ENCODE measurements at places on chromosomes 1 and 21.

- DNase-seq = no peak
Measured at GRCh38 chr1:158005224-158005623, 11.8 kb downstream of the KIRREL1 start.

- no peak for DNase-seq
Measured at GRCh38 chr1:17564458-17565393, 25.2 kb downstream of the ARHGEF10L start.

DNA sequence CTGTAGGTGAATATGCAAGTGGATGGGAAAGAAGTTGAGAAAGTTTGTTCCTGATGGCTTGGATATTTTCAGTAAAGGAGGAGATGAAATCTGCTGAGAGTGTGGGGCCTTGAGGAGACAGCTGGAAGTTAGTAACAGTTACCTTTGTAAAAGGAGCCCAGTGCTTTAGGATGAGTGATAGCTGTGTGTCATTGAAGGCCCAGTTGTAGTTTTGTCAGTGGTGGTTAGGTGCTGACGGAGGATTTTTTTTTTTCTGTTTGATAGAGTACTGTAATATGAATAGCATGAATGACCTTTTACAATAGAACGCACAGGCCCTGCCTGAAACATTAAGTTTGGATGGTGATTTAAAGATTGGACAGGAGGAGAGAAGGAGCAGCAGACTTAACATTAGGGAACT is 33.3 kb downstream of the LRRC8D start:
- no peak for DNase-seq

- DNase-seq = no peak
Measured at GRCh38 chr1:22763487-22764200, 53.0 kb downstream of the EPHB2 start.

- DNase-seq = no peak
Measured at GRCh38 chr1:153190373-153190772, 12.9 kb upstream of the LELP1 start.

DNA sequence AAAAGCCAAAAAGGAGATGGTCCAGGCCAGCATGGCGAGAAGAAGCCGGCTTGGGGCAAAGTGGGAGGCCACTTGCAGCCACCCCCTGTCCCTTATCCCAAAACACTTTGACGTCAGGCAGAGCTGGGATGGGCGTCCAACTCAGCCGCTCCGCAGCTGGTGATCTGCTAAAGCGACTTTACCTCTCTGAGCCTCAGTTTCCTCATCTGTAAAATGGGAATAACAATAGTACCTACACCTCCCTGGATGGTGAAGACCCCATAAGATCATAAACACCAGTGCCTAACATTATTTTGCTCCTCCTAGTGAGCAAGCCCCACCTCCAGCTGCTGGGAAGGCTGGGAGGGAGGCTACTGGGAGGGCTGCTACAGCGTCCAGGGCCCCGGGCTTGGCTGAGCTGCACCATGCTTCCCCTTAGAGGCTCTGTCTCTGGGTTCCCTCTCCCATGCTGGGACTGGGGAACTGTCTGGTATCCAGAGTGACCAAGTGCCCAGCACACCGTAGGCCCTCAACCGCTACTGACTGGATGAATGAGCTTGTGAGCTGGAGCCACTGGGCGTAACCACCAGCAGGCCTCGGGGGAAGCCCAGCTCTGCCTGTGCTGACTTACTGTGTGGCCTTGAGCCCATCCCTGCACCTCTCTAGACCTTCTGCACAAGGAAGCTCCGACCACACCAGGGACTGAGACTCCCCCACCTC is 18.3 kb downstream of the IFFO2 start:
- no peak for DNase-seq

DNA sequence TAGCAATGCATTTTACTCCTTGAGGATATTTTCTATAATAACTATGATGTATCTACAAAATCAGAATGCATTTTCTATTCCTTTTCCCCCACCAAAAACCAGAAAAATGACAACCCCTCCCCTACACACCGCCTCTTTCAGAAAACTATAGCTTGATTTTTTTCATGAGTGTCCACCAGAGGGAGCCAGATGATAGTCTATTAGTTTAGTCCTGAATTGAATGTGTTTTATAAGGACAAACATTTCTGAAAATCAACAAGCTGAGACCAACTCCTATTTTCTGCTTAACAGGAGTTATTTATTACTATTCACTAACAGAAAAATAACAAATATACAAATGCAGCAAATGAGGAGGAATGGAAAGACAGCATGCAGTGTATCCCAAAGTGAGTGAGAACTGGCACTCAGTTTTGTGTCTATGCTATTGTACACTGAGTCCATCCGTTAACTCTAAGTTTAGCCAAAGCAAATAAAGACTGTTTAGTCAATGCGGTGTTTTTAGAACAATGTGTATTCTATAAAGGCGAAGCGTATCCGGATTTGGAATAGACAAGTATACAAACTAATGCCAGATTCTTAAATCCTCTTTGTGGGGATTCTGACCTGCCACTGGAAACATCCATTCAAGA is 182.6 kb downstream of the VAV3 start:
- peak; percentile 45 for DNase-seq

DNA sequence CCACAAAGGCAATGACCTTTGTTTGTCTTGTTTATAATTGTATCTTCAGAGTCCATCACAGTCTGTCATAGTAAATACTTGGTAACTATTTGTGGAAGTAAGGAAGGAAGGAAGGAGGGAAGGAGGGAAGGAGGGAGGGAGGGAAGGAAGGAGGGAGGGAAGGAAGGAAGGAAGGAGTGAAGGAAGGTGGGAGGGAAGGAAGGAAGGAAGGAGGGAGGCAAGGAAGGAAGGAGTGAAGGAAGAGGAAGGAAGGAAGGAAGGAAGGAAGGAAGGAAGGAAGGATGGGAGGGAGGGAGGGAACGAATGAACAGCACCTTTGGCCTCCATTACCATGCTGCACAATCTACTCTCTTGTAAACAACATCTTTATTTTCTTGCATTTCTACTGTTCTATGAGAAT is 559.5 kb upstream of the PKN2 start:
- no peak for DNase-seq

DNA sequence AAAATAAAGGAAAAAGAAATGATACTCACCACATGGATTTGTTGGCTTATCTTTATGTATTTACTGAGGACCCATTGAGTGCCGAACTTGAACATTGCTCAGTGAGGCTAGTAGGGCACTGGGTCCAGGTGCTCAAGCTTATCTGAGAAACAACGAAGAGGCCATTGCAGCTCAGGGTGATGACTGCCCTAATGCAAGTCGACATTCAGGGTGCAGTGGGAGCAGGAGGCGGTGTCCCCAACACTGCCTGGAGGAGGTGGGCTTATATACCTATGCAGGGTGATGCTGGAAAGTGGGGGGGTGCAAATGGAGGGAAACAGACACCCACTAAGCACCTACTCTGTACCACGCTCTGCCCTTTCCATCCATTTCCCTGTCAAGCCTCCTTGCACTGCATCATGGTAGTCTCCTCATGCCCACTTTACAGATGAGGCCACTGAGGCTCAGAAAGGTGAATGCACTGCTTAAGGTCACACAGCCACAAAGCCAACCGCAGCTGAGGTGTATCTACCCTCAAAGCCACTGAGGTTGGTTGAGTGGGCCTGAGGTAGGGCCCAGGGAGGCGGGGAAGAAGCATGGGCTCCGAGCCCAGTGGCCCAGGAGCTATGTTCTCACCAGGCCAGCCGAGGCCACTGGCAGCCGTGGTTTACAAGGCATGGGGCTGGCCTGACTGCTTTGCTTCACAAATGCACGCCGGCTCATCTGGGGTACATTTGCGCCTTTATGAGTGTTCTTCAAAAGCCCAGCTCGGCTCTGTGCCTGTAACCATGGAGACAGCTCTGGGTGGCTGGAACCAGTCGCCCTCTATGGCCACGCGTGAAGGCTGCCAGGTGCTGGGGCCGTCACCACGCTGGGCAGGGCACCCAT is 103.8 kb downstream of the EPHB2 start:
- peak; percentile 1 for DNase-seq

DNA sequence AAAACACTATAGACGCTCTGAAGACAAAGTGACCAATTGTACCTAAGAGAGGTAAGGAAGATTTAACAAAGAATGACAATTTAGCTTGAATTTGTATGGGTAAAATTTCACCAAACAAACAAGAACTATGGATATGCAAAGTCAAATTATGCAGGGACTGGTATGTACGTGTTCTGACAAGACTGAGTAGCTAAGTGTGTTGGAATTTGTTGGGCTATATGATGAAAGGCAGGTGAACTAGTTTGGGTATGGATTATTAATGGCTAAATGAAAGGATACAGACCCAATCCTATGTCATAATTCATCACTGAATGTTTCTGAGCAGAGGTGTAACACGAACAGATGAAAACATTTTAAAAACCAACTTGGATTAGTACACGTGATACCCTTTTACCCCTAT is 7.6 kb downstream of the DNTTIP2 start:
- no peak for DNase-seq

- DNase-seq = no peak
Measured at GRCh38 chr1:116826818-116827606, 72.8 kb downstream of the CD2 start.

- DNase-seq = no peak
Measured at GRCh38 chr1:17023102-17023501, 11.4 kb upstream of the ATP13A2 start.

GRCh38 chr1:21930629-21931170 is 6.4 kb downstream of the HSPG2 start:
- no peak for DNase-seq

DNA sequence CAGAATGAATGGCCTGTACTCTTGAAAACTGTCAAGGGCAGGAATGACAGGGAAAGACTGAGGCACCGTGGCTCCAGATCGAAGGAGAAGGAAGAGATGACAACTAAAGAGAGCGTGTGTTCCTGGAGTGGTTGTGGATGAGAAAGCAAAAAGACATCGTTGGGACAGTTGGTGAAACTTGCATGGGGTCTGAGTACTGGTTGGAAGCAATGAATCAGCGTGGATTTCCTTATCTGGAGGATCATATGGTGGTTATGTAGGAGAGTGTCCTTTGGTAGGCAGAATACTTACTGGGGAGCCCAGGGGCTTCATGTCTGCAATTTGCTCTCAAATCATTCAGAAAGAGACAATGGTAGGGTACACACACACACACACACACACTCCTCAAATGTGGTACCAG is 13.9 kb downstream of the LEMD1 start:
- no peak for DNase-seq

DNA sequence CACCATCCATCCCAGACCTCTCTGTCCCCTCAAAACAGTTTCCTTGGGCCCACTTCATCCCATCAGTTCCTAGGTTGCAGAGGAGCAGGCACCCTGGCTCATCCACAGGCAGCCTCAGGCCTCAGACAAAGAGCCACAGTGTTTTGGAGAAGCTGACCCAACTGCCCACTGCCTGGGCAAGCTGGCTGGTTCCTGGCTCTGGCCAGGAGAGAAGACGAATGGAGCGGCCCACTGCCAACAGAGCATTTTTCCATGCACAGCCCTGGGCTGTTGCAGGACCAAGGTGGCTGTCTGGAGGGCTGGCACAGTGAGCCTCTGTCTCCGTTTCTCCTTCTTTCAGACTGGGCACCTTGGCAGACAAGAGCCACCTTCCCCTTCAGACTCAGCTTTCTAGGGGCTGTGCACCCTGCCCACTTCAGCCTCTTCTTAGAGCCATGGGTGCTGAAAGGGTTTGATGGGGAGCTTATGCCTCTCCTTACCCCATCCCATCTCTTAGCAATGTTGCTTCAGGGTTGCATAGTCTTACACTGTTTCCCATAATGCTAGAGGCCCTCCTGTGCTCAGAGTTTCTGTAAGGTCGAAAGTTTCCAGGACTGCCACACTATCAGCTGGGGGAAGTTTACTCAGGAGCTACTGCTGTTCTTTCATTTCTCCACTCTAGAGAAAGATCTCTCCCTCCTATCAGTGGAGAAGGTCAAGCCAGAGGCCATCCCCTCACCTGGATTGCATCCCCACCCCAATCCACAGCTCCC is 973 bp downstream of the FMOD start:
- DNase-seq = no peak

DNA sequence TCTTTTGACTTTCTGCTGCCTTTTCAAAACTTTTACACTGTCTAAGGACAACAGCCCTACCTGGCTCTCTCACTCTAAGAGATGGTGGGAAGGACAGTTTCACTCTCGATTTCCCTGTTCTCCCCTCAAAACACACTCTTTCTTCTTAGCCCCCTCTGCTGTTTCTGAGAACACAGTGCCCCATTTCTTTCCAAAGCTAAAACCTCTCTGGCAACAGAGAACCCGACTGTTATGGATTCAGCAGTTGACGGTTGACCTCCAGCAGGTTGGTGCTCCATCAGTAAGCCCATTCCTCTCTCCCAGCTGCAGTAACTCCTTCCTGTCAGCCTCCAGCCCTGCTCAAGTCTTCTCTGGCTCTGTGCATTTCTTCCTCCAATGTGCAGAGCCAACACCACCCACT is 88.2 kb upstream of the ABCD3 start:
- DNase-seq = no peak

GRCh38 chr1:28313702-28314546 is 14.9 kb upstream of the MED18 start:
- DNase-seq = no peak

GRCh38 chr1:71745326-71745725 is 537.0 kb downstream of the NEGR1 start:
- no peak for DNase-seq

DNA sequence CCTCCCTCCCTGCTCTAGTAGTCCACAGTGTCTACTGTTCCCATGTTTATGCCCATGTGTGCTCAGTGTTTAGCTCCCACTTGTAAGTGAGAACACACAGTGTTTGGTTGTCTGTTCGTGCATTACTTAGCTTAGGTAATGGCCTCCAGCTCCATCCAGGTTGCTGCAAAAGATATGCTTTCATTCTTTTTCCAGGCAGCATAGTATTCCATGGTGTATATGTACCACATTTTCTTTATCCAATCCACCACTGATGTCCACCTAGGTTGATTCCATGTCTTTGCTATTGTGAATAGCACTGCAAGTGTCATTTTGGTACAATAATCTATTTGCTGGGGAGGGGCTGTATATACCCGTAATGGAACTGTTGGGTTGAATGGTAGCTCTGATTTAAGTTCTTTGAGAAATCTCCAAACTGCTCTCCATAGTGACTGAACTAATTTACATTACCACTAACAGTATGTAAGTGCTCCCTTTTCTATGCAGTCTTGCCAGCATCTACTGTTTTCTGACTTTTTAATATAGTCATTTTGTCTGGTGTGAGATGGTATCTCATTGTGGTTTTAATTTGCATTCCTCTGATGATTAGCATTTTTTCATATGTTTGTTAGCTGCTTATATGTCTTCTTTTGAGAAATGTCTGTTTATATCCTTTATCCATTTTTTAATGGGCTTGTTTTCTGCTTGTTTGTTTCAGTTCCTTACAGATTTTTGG is 191.9 kb upstream of the DMRTA2 start:
- no peak for DNase-seq

- DNase-seq = no peak
Measured at GRCh38 chr21:31952828-31953227, 80.0 kb downstream of the HUNK start.
